ENCODE measurements at places on chromosomes 7 and 10.
A peak's percentile ranks its signal among the peaks of the same experiment; 100 is the strongest.

DNA sequence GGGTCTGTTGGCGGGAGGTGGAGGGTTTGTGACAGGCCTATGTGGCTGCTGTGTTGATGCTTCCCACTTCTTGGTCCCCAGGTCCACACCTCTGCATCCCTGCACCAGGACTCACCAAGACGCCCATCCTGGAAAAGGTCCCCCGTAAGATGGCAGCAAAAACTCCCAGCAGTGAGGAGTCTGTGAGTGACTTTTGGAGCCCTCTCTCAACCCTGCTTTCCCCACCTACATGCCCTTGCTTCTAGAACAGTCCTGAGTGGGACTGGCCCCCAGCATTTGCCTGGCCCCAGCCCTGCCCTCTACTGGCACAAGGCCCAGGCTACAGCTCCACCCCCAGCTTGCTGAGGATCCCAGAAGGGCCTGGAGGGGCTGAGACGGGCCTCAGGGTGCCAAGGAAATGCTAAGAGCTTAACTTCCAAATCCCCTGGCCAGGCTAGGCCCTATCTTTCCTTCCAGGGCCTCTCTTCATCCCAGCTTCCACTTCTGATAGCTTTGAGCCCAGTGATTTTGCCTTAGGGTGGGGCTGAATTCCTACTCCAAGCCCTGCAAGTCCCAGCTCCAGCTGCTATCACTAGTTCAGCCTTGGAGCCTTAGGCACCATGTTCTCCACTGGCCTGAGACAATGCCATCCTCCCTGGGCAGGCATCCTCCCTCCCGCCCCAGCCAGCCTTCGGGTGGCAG is 2.7 kb downstream of the CHAT start:
- DNase-seq = peak; percentile 22

GRCh38 chr7:99514050-99514449 is 9.6 kb downstream of the ZKSCAN5 start:
- no peak for DNase-seq

DNA sequence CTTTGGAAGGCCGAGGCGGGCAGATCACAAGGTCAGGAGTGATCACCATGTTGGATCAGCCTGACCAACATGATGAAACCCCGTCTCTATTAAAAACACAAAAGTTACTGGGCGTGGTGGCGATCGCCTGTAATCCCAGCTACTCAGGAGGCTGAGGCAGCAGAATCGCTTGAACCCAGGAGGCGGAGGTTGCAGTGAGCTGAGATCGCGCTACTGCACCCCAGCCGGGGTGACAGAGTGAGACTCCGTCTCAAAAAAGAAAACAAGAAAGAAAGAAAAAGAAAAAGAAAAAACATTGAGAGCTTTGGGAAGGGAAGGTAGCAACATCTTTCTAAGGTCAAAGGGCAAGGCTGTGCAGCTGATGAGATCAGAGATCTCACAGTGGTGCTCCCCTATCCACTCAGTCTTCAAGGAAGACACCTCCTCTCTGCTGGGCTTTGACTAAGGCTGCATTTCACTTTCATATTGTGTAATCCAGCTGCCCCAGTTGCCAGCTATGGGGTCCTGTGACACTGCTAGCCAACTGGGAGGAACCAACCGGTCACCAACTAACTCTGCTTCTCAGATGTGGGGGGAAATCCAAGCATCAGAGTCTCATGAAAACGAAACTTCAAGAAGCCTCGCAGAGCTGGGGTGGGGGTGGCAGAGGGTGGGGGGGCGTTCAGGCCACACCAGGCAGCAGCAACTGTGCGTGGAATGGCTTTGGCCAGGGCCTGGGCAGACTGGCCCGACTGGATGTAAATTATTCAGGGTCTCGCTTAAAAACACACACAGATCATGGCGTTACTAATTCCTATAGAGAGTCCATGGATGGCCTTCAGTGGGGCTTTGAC is 1.5 kb downstream of the IL15RA start:
- no peak for DNase-seq

DNA sequence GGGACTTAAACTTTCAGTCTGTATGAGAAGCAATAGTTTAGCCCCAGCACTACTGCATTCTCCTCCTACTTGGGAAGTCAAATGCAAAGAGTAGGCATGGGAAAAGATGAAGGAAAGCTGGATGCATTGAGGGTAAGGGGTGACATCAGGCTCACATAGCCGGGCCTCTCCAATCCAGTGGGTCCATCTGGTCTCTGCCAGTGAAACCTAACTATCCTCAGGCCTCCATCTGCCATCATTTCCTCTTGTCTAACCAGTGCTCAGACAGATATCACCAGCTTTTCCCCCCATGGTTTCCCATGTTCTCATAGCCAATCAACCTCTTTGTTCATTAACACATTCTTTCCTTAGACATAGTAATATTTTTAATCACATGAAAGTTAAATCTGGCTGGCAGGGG is 118.3 kb downstream of the DGKI start:
- no peak for DNase-seq

- no peak for DNase-seq
Measured at GRCh38 chr7:22154143-22154529, 202.8 kb downstream of the RAPGEF5 start.

GRCh38 chr7:151451626-151452571 is 12.0 kb upstream of the CRYGN start:
- DNase-seq = no peak

DNA sequence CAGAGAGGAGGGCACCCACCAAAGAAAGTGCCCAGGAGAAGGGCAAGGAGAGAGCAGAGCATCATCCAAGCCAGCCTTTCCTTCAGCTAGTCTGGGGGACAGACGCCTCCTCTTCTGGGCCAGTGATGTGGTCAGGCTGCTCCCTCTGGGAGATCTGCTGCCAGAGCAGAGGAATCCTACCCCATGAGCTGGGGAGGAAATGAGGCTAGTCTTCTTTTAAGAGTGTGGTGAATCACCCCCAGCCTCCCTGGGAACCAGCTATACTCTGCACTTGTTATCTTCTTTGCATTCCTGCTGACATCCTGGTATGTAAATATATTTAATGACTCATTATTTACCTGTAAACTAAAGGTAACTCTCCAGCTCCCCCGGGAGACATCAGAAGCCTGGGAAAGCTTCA is 41.6 kb upstream of the EPHB6 start:
- DNase-seq = no peak

DNA sequence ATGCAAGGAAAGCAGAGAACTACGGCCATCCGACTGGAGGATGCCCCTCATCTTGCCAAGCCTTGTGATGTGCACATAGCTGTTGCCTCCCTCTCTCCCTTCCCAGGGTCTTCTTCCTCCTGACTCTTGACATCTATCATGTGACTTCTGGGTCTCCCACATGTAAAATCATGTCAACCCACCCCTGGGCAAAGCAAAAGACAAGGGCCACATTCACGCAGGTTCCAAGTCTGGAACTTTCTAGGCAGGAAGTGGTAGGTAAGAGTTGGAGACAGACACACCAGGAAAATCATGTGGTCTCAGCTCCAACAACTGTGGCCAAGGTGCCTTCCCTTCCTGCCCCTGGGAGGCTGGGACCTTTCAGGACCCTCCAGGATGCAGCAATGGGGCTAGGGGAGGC is 187.3 kb downstream of the CXCL12 start:
- no peak for DNase-seq

GRCh38 chr7:25098096-25099046 is 26.7 kb downstream of the CYCS start:
- peak; percentile 56 for DNase-seq

DNA sequence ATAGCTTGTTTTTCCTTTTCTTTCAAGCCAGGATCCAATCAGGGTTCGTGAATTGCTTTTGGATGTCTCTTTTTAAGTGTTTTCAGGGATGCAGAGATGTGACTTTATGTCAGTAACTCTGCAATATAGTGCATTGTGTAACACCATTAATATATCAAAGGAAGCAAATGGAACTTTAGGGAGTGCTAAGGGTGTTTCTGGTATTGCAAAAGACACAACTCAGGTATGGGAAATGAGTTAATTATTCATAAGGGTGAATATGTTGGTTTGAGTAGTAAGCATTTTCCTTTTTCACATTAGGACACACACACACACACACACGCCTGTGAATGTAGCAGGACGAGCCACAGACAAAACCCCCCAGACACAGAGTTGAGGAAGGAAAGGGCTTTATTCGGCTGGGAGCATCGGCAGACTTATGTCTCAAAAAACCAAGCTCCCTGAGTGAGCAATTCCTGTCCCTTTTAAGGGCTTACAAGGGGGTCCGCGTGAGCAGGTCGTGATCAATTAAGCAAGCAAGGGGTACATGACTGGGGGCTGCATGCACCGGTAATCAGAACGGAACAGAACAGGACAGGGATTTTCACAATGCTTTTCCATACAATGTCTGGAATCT is 31.8 kb upstream of the GSDME start:
- DNase-seq = no peak

- no peak for DNase-seq
Measured at GRCh38 chr10:31278279-31278941, 40.6 kb upstream of the ZEB1 start.

GRCh38 chr7:35681231-35682029 is 13.5 kb downstream of the HERPUD2 start:
- no peak for DNase-seq

DNA sequence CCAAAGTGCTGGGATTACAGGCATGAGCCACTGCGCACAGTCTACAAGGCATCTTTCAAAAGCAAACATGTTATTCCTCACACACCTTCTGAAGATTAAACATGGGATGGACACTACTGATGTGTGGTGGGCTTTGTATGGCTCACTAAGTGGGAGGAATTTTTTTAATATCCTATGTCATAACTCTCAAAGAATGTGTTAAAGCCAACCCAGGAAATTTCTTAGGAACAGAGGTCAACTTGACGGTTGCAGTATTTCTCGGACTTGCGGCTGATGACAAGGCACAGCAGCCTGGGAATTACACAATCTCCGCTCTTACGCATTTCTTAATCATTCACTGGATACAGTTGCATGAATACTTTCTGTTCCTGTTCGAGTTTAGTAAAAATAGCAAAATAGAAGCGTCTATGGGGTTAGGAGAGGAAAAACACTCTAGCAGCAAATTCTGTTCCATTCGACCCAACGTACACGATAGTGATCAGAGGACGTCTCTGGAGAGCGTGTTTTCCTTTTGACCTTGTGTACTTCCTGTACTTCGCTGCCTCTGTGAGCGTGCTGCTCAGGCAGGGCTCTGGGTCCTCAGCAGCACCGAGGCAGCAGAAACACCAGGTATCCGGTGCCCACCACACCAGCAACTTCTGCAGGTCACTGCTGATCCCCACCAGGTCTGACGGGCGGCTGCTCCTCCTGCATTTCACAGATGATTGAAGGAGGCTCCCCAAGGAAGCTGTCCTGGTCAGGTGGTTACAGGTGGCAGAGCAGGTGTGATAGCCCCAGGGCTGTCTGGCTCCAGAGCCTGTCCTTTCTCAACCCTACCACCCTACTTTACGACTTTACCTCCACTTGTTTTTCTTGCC is 26.4 kb upstream of the SRGN start:
- DNase-seq = no peak

DNA sequence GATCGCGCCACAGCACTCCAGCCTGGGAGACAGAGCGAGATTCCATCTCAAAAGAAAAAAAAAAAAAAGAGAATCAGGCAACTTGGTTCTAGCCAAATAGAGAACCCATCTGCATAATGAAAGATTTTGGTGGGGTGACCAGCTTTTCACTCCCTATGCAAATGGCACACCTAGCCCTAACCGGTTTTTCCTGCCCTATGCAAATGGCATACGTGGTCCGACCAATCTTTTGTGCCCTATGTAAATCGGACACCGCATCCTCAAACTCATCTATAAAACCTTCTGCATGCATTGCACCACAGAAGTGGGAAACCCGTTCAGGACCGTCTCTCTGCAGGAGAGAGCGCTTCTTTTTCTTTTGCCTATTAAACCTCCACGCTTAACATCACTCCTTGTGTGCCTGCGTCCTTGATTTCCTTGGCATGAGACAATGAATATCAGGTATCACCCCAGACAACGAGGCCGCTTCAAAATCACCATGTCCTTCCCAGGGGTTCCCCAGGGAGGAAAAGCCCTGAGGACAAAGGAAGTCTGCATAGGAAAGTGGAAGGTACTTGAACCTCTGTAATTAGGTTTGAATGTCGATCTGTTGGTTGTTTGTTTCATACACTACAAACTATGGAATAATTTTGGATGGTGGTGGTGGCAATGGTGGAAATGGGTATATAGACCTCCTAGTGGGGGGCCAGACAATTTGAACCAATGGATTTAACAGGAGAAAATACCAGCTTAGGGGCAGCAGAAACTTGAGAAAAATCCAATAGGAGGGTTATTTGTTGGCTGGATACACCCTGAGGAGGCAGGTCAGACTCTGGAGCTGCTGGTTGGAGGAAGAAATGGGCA is 396.2 kb downstream of the TYW1 start:
- DNase-seq = no peak

DNA sequence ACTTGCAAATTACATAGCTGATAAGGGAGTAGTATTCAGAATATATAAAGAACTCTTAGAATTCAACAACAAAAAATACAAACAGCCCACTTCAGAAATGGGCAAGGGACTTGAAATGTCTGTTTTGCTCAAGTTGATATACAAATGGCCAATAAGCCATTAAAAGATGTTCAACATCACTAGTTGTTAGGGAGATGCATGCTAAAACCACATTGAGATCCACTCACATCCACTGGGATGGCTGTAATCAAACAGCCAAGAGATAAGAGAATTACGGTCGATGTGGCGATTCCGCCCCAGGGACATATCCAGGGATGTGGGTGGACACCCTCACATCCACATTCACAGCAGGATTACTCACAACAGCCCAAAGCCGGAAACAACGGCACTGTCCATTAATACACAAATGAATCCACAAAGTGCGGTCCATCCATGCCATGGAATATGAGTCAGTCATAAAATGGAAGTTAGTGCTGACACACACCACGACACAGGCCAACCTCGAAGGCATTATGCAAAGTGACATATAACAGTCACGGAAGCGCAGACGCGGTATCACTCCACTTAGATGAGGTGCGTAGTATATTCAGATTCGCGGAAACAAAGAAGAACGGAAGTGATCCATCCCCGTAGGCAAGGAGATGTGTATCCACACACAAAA is 227.8 kb downstream of the DNAJB6 start:
- no peak for DNase-seq

DNA sequence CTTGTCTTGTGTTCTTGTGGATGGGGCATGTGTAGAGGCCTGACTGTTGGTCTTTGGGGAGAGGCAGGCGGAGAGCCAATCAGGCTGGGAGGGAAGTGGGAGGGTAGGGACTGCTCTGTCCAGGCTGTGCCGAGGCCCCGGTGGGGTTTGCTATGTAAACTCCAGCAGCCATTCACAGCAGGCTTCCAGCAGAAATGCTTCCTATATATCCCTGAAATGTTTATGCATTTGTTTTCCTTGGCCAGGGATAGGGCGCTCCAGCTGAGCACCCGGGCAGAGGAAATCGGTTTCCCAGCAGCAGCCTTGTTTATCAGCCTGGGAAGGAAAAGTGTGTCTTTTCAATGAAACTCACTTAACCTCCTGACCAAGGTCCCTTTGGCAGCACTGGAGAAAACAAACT is 18.3 kb upstream of the AQP1 start:
- peak; percentile 71 for DNase-seq
